Esophagus muscularis mucosa (tissue), 4 donors: ENCODE measurements at places on chromosomes 4 and X. TPM values are rescaled to one million over a fixed set of nuclear protein-coding genes. Genes with fewer than 3 reads are reported as not detected.

Gene PDHA1
- total RNA-seq = 78.7 TPM

Gene COL25A1
- 1.7 TPM for total RNA-seq

GRCh38 chrX:139750390-139750789, 42.4 kb upstream of the MCF2 start:
- DNase-seq = no peak

Gene CDKL2
- 3.0 TPM for total RNA-seq

DNA sequence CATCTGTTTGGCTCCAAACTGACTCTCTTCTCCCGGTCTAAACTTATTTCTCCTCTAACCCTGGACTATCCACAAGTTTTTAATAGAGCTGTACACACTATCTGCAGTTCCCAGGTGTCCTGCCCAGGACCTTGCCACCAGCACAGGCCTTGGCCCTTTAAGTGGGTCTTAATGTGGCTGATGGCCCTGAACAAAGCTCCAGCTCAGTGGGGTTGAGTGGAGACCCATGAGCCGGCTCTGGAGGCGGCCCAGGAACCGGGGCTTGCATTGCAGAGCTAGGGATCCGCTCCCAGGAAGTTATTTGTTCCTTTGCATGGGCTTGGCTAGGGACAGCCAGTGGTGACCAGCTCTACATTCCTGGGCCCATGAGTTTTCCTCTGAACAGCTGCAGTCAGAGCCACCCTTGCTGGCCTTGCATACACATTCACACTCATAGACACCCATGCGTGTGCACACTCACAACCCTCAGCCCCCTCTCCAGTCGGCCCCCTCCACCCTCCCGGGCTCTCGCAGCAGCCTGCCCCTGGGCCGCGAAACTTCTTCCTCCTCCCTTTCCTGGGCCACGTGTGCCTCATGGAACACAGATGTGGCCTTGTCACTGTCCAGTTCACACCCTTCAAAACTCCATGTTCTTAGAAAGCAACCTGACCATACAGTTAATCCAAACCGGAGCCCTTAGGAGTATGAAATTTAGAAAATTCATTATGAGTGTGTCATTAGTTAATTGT, 58.2 kb downstream of the GPR143 start:
- no peak for DNase-seq

Gene HERC6
- 3.8 TPM for total RNA-seq

- DNase-seq = no peak
These were observed 230.2 kb upstream of the AGTR2 start for GRCh38 chrX:115940348-115940747.

Gene ARSH
- not detected for total RNA-seq

Gene OGT
- total RNA-seq = 90.1 TPM

DNA sequence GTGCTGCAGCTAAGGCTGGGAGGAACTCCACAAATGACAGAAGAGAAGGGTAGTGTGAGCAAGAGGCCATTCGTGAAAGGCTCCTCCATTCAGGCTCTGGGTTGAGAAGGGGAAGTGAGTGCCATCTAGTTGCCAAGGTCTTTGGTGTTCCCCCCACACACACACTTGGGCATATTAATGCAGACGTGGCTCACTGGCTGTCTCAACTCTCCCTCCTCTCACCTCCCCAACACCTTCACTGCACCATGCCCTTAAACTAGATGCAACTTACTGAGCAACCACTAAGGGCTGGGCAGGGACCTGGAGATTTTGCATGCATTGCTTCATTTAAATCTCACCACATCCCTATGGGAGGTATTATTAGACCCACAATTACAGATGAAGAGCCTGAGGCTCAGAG, 8.7 kb downstream of the CLRN2 start:
- DNase-seq = no peak

DNA sequence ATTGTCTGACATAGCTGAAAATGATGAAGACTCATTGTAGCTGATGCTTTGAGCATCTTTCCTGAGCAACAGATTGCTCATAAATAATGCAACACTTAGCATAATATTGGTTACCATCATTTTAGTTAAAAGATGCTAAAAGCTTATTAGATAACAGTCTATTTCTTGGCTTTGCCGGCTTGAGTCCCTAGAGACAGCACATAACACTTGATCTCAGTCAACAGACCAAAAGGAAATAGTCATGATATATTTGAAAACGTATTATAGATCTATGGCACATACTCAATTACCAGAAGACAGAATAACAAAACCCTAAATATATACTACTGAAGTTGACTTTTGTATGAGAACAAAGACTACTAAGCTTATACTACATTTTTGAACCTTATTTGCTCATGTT, 846.7 kb upstream of the EPHA5 start:
- no peak for DNase-seq

- DNase-seq = no peak
These were observed 24.4 kb downstream of the GAB1 start for GRCh38 chr4:143360838-143361625.

Gene MAGEA2
- not detected for total RNA-seq

DNA sequence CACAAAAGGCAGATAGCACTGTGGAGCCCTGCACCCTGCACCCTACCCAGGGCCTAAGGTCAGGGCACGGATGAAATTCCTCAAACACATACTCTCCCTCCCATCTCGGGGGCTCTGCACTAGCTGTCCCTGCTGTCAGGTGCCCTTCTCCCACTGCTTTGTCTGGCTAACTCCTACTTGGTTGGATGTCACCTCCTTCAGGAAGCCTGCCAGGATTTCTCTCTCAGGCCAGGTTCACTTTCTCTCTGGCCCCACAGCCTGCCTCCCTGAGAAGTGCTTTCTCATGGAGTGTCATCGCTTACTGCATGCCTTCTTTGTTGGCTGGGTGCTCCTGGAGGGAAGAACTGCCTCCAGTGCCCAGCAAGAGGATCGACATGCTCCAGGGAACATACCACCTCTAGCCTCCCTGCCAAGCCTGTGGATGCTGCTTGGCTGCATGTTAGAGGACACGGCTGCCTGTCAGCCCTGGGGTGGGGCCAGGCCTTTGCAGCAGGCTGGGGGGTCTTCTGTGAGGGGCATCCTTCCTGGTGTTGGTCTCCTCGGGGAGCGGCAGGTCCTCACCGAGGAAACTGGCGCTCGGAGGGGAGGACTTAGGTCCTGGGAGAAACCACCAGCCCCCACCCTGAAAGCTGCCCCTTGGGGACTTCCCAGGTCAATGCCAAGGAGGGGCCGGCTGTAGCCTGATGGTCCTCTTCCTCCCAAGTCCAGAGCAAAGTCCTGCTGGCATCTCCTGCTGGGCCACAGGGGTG, 15.0 kb downstream of the ABLIM2 start:
- DNase-seq = no peak

DNA sequence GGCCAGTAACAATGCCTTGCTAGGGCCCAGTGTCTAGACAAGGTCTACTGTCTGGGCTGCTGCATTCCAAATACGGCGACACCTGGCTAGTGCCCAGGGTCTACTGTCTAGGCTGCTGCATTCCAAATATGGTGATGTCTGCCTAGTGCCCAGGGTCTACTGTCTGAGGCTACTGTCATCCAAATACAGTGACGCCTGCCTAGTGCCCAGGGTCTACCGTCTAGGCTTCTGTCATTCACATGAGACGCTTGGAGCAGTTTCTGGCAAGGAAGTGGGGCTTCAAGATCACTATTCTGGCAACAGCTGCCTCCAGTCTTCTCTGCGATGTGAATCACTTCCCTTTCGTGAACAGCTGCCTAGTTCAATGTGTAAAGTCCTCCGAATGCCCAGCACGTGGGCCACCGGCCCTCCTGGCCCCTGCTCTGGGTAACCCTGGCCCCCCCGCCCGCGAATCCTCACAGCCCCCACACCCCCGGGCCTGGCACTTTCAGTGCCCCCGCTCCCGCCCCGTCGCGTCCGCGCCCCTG, 12.7 kb downstream of the ACOX3 start:
- no peak for DNase-seq

DNA sequence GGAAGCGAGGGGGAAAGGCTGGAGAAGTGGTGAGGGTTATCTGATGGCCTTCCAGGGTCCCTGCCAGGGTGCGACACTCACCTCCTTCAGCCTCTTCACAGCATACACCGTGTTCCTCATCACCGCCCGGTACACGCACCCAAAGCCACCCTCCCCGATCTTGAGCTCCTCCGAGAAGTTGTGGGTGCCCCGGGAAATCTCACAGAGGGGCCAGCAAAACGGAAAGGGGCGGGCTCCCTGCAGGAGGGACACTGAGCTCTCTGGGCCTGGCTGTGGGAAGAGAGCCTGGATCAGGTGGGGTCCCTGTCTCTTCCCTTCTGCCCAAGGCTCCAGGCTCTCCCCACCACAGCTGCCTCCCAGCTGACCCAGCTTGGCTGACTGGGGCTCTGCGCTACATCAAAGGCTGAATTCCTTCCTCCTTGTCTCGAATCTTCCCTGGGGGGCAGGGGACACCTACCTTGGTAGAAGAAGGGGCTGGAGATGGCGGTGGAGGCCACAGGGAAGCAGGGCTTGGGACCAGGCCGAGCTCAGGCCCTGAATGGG, 1.1 kb downstream of the IRAK1 start:
- DNase-seq = no peak

Gene HSD17B13
- total RNA-seq = 0.80 TPM

- DNase-seq = no peak
These were observed 180.7 kb downstream of the ADGRL3 start for GRCh38 chr4:61380865-61381264.

- DNase-seq = no peak
These were observed 26.7 kb downstream of the ANKRD50 start for GRCh38 chr4:124685851-124686250.

Gene HTR2C
- total RNA-seq = not detected

- peak; percentile 80 for DNase-seq
These were observed 4.3 kb upstream of the NSUN7 start for GRCh38 chr4:40745285-40745984.

DNA sequence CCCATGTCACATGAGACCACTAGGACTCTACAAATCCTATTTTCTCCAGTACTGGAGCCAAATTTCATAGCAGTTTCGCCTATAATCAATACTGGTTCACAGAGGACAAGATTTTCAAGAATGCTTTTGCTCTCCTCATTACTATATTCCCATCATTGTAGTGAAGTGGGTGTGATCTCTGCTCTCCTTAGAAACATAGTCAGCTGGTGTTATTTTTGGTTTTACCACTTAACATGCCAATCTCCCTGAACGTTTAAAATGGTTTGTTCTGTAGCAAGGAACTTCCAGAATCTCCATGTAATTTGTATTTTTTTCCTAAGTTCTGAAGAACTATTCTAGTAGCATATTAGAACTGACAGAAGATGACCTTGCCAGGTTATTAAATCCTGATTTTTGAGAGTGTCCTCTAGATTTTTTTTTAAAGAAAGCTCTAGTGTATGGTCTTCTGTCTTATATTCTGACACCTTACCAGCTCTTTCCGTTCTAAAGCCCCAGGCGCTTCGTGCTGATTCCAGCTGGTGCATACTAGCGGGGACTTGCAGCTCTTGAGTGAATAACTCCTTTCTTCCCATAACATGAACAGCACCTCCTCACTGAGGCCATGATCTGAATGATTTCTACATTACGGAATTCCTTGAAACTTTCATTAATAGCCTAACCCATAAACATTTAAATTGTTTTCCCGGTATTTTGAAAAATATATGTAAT, 1372.9 kb downstream of the TECRL start:
- no peak for DNase-seq

Gene GYPA
- total RNA-seq = not detected

GRCh38 chr4:39548425-39549067, 21.3 kb upstream of the UGDH start:
- no peak for DNase-seq

- no peak for DNase-seq
These were observed 38.5 kb upstream of the MED14 start for GRCh38 chrX:40773809-40774208.

Gene SHOX
- total RNA-seq = not detected

DNA sequence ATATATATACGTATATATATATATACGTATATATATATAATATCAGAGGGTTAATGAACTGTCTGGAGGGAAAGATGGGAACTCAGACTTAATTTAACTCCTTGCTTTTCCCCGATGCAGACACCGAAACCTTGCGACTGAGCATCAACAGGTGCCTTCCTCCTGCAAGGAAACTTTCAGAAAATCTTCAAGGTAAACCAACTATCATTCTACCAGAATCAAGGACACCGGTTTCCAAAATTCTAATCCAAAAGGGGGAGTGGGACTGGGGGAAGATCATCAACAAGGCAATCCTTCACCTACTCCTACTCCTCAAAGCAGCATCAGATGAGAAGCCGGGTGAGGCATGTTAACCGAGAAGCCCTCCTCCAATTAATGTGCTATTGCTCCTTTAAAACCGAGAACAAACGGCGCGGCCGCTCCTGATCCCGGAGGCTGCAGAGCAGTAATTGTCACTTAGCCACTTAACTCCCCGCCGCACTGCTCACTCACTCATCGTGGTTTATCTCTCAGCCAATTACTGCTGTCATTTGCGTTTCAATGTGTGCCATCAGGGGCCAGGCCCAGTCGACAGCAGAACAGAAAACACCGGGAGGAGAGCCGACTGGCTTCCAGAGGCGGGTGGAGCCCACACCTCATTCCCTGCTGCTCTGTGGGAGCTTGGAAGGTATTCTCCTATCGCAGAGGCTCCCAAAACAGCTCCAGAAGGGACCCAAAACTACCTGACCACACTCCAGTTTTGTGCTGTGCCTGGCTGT, 61.7 kb downstream of the MAML3 start:
- no peak for DNase-seq

Gene TMSB15C
- 2.1 TPM for total RNA-seq

Gene ZNF41
- total RNA-seq = 7.6 TPM

Gene XAGE1B
- not detected for total RNA-seq

- no peak for DNase-seq
These were observed 23.3 kb upstream of the GPR50 start for GRCh38 chrX:151153086-151153485.

DNA sequence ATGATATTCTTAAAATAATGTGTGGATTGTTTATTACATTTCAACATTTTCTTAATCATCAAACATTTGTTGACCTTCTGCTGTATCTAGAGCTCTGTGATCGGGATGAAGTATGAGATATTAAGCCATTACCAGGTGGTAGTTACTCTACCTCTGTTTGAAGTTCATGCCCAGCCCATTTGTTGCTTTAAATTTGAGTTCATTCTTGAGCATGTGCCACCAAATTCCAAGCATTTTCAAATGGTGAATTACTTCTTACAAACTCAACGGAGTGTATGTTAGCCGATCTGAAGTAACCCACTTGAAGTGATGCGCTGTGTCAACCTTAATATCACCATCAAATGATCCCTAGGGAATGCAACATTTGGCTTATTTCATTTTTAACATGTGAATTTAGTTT, 7.3 kb upstream of the DTHD1 start:
- DNase-seq = no peak

DNA sequence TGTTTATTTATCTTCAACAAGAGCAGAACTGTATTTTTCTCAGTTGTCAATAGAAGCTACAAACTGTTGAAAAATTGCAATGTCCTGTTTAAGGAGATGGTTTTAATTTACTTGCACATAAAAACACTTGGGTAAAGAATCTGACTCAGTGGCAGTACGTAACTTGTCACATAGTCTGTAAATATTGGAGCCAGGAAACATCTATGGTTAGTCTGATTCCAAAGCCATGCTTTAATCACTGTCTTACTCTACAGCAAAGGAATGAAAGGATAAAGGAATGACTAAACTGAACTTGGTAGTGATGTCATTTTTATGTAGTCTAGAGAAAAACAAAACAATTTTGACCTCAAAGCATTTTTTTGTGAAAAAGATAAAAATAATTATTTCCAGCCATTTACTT, 537.2 kb downstream of the STIM2 start:
- DNase-seq = no peak

- no peak for DNase-seq
These were observed 73.6 kb upstream of the DHX15 start for GRCh38 chr4:24657768-24658617.

GRCh38 chr4:82360298-82361177, 13.3 kb downstream of the HNRNPD start:
- no peak for DNase-seq
